ENCODE measurements at places on chromosomes 6 and 20.

- DNase-seq, result no peak
Measured at GRCh38 chr20:62470001-62470400, 5.8 kb downstream of the GATA5 start.

DNA sequence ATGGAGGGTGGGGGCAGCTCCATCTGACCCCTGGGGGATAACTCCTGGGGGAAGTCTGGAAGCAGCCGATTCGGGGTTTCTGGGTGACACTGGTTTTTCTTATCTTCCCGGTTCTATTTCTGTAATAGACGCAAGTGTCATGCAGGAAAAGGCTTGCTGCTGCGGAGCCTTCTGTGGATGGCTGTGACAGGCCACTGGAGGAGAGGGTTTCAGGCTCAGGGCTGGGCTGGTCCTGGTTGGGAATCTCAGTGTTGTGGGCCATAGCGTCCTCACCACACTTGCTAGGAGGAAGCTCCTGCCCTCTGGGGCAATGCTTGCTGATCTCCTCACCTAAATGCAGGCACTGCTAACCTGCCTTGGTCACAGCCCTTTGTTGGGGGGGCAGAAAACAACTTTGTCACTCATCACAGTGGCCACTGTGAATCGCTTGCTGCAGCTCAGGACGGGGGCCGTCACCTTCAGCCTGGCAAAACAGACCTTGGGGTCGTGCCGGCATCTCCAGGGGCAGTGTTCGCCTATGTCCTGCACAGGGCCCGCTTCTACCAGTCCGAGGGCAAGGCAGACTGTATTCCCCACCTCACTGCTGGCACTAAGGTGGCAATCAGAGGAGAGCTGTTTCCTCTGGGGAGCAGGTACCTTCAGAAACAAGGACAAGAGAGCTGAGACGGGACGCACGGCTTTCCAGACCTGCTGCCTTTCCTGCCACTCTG, 4.4 kb upstream of the TUBB1 start:
- DNase-seq, result no peak

DNA sequence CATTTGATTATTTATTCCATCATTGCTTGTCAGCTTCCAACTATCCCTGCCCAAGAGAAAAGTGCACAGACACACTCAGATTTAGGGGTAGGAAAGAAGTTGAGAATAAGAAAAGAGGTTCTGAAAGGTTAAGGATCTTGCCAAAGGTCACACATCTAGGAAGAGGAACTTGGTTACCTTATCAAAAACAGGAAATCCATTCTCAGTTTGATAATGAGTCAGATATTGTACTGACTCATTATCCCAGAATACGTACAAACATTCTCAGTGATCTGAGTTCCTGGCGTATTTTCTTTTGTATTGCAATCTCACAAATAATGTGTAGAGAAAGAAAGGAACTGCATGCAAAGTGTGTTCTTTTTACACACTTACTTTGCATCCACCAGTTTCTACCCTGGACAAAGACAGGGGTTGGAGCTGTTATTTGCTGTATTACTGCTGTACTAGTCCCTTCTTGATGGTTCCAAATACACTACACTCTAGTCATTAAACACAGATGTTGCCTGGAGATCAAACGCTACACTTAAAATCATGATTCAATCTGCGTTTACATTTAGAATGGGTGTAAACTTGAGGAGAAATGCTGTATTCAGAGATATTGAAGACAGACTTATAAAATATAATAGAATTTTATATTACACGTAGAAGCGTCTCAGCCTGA, 545.7 kb downstream of the PRKN start:
- peak; percentile 66 for DNase-seq

GRCh38 chr6:53929041-53929820, 134.4 kb downstream of the LRRC1 start:
- no peak for DNase-seq

- no peak for DNase-seq
Measured at GRCh38 chr20:63863021-63863797, 1.9 kb upstream of the TPD52L2 start.

DNA sequence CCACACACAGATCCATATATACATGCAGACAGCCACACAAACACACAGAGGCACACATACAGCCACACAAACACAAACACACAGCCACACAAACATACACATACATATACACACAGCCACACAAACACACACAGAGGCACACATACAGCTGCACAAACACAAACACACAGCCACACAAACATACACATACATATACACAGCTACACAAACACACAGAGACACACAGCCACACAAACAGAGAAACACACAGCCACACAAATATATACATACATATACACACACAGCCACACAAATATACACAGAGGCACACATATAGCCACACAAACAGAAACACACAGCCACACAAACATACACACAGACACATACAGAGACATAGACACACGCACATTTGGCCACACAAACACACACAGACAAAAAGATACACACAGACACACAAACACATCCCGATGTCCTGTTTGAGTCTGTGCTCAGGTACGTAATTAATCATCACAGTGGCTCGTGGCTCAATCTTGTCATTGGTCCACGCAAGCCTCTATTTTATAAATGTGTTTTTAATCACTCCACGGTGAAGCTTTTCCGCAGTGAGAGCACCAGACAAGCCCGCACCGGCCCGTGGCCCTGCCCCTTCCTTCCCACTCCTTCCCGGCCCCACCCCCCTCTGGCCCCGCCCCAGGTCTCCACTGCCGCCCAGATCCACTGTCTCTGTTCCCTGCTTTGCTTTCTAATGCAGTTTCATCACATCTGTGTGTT, 135.3 kb downstream of the CDH4 start:
- DNase-seq, result peak; percentile 28

Data from suppressor macrophage treated with lipopolysaccharide for 1 hour (primary cell).